ENCODE measurements at places on chromosomes 5 and 9.

- no peak for DNase-seq
Observed at GRCh38 chr5:157113002-157113401, 4.2 kb upstream of the HAVCR2 start.

- no peak for DNase-seq
Observed at GRCh38 chr9:133619791-133620190, 10.6 kb upstream of the FAM163B start.

DNA sequence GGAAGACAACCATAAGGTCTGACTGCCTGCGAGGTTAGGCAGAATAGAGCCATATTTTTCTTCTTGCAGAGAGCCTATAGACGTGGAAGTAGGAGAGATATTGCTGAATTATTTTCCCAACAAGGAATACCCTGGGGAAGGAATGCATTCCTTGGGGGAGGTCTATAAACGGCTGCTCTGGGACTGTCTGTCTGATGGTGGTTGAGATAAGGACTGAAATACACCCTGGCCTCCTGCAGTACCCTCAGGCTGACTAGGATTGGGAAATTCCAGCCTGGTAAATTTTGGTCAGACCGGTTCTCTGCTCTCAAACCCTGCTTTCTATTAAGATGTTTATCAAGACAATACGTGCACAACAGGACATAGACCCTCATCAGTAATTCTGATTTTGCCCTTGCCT, 617.5 kb upstream of the GRIN3A start:
- DNase-seq, result no peak

DNA sequence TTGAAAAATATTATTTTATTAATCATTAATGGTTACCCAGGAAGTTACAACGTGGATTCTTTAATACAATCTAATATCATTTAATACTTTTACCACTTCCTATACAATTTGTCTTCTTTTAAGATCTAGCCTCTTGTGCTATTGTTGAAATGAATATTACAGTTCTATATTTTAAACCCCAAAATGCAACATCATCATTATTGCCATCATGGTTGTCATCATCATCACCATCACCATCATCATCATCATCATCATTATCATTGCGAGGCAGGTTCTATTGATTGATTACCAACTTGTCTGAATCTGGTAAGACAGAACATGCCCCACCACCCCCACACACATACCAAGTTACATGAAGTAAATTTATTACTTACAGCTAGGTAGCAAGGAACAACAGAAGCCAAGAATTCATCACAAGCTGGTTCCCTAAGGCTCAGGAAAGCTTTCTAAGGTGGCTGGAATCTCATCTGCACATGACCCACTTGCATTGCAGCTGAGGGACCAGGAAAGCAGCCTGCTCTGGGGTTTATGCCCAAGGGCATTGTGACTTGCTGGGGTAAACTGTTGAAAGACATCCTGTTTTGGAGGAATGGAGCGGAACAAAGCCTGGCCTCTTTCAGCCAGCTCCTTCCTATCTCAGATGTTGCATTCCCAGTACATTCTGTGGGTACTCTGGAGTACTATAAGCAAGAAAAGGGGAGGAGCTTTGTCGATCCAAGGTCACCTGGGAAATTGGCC, 418.1 kb downstream of the PRR16 start:
- DNase-seq, result no peak
